Activated CD4-positive, CD25-positive, alpha-beta regulatory T cell (primary cell): ENCODE measurements at places on chromosomes 1 and 21.

GRCh38 chr1:105872817-105873216, 1183.7 kb upstream of the PRMT6 start:
- no peak for DNase-seq

DNA sequence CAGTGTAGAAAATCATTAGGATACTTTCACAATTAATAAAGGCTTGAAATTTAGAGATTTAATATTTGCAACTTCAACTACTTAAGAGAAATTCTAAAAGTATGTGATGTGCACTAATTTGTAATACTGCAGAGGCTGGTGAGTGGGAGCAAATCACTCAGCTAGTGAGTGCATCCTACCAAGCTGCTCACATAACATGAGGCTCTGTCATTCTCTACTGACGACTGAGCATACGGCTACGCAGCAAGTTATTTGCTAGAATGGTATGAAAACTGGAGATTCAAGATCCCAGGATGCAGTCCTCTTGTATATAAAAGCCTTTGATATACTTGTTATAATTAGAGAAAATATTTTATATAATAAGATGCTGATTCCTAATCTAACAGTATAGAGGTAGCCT, 90.1 kb downstream of the ATP1B1 start:
- DNase-seq, result no peak

DNA sequence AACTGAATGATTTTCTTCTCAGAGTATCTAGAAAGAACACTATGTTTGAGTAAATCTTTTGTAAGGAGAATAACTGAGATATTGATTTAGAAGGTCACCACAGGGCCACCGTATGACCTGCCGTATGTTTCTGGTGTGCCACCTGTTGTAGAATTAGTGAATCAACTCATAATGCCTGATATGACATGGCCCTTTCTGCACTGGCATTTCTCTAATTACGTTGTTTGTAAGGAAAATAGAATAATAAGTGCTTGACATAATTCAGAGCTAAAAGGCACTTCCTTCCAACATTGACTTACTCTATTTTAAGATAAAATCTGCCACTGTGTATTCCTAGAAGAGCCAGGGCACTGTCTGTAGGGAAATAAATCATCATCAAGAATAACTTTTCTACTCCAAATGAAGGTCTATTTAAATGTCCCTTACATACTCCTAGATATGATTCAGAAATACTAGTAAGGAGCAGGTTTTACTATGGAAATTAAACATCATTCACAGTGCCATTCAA, 101.7 kb downstream of the PHTF1 start:
- no peak for DNase-seq

GRCh38 chr1:247338723-247339275, 7.1 kb upstream of the ZNF496 start:
- no peak for DNase-seq

- no peak for DNase-seq
Measured at GRCh38 chr1:63619558-63619957, 26.3 kb downstream of the PGM1 start.

- DNase-seq, result no peak
Measured at GRCh38 chr1:201525193-201525778, 13.6 kb upstream of the NAV1 start.

GRCh38 chr1:909861-910310, 13.8 kb upstream of the SAMD11 start:
- no peak for DNase-seq

- no peak for DNase-seq
Measured at GRCh38 chr1:234686035-234686434, 76.1 kb upstream of the IRF2BP2 start.

GRCh38 chr1:21491488-21492355, 17.5 kb upstream of the ALPL start:
- no peak for DNase-seq

DNA sequence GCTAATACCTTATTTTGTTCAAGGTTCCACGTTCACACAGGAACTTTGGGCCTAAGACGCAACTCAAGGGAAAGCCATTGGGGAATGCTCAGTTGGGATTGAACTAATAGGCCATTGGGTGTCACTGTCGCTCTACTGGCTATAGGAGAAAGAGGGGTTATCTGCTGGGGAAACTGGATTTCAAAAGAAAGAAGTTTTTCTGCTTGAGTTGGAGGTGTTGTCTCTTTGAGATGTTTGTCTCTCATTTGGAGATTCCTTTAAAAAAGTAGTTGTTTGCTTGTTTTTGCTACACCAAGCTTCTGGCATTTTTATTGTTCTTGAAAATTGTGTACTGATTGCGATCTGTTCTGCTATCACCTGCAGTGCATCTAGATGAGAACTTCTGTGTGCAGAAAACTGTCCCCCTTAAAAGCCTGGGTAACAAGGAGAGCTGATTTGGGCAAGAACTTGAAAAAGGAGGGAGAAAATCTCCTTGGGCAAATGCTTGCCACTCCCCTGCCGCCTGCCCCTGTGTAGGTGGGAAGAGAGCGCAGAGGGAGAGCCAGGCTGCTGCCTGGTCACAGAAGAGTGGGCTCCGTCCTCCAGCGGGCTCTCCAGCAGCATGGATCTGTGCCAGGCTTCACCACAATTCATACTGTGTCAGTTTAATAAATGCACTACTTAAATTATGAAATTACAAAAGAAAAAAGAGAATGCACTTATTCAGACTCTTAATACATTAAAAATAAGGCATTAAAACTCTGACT, 39.9 kb downstream of the PEX14 start:
- no peak for DNase-seq

- DNase-seq, result no peak
Measured at GRCh38 chr1:19273106-19273843, 15.3 kb downstream of the AKR7A3 start.

GRCh38 chr1:158163000-158163947, 17.4 kb upstream of the CD1D start:
- no peak for DNase-seq
